Umbilical cord (tissue), 2 donors: ENCODE measurements at places on chromosomes 1 and 21. TPM values are rescaled to one million over a fixed set of nuclear protein-coding genes. Genes with fewer than 3 reads are reported as not detected.

The CLDN8 gene
- total RNA-seq: 6.3 TPM

The BSND gene
- 0.24 TPM for total RNA-seq

The DYNLT5 gene
- 4.3 TPM for total RNA-seq

The RGS8 gene
- total RNA-seq: 5.3 TPM

The THEM5 gene
- total RNA-seq: not detected

The HP1BP3 gene
- 393 TPM for total RNA-seq

The C1orf185 gene
- total RNA-seq: 1.9 TPM

The KANK4 gene
- total RNA-seq: 16.1 TPM

The PGLYRP4 gene
- 0.48 TPM for total RNA-seq

The OR2M4 gene
- 5.5 TPM for total RNA-seq

The OR2L3 gene
- 3.6 TPM for total RNA-seq
